ENCODE measurements at places on chromosomes 1 and 21.

DNA sequence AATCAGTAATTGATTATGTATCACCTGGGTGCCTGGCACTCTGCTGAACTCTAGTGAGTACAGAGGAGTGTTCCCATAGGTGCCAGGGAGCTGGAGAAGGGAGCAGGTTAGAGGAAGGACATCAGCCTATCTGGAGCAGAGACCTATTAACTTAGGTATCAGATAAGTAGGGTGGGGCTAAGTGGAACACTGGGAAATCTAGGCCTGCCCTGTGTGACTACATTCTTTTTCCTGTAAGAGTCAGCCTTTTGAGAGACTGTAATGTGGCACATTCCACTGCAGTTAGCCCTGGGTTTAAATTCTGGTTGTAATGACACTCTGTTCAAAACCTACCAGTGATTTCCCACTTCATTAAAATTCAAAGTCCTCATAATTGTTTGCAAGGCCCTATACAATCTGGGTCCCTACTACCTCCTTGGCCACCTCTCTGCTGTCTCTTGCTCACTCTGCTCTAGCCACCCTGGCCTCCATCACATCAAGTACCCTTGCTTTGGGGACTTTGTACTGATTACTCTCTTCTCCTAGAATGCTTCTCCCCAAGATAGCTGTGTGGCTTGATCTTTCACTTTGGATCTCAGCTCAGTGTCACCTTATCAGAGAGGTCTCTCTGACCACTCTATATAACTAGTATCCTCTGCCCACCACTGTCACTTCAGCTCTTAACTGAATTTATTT lies 12.9 kb downstream of the STX12 start:
- no peak for DNase-seq

DNA sequence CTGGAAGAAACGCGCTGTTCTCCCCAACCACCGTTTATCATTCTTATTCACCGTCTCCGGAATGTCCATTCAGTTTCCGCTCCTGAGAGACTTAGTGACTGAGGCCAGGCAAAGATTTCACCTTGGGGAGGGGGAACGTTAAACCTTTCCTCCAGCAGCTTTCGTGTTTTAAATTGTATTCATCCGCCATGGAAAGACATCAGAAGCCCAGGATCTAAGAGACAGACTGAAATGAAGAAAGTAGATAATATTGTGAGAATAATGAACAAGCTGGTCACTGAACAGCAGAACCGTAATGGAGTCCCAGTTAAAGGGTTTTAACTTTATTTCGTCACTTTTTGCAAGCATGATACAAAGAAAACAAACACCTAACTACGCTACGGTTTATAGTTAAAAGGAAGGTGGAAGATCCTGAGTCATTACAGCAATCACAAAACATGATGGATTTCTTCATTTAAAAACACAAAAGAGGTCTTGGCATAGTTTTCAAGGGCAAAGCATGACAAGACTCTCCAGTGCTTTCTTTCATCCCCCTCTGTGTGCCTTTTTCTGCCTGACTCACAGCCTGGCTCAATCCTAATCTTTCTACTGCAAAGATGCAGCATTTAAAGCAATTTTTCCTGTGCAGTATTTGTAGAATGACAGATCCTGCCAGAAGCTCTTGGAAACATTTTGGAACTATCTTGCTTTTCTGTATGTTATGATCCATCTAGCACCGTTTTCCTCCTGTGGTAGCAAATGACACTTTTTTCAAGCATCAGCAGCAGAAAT lies 722 bp upstream of the SLC19A2 start:
- no peak for DNase-seq

DNA sequence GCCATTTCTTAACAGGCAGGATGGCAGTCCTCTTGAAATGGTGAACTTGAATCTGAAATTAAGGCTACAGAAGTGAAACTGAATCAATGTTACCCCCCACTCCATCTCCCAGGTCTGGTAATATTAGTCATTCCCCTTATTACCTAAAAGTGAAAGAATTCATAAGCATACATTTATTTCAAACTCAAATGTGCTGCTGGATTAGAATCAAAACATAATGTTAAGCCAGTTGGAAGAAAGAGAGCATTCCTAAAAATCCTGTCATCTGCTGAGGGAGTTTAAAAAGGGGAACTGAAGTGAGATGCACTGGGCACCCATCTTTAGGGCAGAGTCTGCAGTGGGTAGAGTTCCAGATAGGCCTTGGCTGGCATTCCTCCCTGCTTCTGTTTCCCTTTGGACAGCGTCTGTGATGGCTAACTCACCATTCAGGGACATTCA lies 17.4 kb downstream of the KIAA0319L start:
- DNase-seq, result no peak

DNA sequence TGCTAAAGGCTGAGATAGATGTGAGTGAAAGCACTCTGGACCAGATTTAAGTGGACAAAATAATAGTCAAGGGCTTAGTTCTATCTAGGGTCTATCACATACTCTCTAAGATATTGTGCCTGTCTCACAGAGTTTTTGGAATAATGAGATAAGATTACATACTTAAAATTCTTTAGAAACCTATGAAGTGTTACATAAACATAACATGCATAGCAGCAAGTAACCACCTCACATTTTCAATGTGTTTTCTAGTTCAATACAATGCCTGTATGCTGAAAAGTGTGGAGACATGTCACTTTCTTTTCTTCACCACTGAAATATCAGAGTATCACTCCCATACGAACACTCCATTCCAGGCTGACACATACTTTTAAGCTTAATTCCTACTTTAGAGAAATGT lies 16.2 kb downstream of the SDCCAG8 start:
- DNase-seq, result no peak

DNA sequence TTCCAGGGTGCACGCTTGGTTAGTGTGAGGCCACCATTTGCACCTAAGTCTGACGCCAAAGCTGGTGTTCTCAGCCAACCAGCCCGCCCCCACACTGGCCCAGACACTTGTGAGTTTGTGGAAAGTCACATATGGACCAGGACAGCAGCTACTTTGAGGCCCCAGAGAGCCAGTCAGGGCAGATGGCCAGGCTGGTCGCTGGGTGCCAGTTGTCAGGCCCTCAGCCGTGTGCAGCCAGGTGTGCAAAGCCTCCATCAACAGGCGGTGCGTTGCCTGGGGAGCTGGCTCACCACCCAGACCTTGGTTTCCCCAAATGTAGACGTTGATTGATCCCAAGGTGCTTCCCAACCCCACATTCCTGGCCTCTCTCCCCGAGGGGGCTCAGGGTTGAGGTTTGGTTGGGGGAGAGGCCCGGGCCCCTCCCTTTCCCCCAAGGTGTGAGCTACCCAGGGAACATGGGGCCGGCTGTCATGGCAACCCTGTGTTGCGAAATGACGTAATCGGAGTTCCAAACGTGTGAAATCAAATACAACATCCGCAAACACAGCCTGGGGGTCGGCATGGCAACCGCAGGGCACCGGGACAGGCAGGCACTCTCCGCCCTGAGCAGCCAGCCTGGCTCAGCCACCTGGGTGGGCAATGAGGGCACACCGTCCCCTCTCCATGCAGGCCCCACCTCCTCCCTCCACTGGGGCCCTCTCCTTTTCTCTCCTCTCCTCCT lies 42.2 kb upstream of the WNT4 start:
- peak; percentile 84 for DNase-seq

DNA sequence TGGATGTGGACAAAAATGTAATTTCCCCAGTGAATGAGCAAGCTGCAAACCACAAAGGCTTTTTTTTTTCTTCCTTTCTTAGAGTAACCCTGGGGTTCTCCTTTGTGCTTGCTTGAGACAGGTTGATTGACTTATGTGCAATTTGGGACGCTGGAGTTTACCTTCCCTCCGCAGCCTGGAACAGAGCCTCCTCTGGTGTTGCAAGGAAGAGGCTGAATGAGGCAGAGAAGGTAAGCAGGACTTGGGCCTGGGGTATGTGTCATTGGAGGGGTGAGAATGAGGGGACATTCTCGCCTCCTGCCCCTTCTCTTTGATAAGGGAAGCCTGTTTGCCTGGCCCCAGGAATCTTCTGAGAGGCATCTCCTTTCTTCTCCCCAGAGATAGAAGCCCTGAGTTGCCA lies 49.8 kb downstream of the NFASC start:
- no peak for DNase-seq
